Fibroblast of skin of scalp (primary cell): ENCODE measurements at places on chromosomes 7 and 10.

- peak; percentile 88 for DNase-seq
Observed at GRCh38 chr7:134766779-134767519, 12.5 kb upstream of the CALD1 start.

DNA sequence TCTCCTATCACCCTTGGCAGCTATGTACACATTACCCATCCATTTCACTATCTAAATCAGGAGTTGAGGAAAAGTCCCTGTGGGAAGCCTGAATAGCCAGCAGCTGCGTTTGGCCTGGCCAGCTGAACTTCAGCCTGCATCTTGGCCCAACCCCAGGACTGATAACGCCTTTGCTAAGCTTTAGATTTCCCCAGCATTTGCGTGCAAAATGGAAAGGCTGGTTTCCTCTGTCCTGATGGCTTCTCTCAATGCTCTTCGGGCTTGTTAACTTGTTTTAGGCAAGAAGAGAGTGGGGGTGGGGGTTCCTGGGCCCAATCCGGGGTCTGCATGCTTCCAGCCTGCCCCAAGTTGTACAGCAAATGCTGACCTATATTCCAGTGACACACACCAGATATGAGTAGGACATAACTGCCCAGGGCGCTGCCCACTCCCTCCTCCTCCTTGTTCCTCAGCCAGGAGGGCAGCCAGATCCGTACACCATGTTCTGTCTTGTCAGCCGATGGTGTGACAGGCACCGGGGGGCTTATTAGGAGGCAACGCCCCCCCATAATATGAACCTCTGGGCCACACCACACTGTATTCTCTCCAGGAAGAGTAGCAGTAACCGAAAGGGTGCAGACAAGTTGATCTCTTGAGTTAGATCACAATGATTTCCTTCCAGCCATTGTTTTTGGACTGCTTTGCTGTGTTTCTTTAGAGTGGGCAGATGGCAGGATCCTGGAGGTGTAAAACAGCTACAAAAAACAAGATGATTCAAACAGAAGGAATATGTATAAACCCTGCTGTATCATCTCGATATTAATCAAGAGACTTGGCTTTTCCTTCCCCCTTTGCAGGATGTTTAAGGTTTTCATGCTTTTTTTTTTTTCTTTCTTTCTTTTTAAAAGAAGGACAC lies 339.0 kb downstream of the RNLS start:
- no peak for DNase-seq

- DNase-seq: no peak
Observed at GRCh38 chr10:112027731-112028280, 155.8 kb downstream of the GPAM start.

- DNase-seq: no peak
Observed at GRCh38 chr10:26970667-26971066, 109.9 kb upstream of the ABI1 start.

- DNase-seq: no peak
Observed at GRCh38 chr7:80105701-80106408, 28.8 kb upstream of the GNAI1 start.

- no peak for DNase-seq
Observed at GRCh38 chr10:119700321-119700954, 25.4 kb upstream of the INPP5F start.

DNA sequence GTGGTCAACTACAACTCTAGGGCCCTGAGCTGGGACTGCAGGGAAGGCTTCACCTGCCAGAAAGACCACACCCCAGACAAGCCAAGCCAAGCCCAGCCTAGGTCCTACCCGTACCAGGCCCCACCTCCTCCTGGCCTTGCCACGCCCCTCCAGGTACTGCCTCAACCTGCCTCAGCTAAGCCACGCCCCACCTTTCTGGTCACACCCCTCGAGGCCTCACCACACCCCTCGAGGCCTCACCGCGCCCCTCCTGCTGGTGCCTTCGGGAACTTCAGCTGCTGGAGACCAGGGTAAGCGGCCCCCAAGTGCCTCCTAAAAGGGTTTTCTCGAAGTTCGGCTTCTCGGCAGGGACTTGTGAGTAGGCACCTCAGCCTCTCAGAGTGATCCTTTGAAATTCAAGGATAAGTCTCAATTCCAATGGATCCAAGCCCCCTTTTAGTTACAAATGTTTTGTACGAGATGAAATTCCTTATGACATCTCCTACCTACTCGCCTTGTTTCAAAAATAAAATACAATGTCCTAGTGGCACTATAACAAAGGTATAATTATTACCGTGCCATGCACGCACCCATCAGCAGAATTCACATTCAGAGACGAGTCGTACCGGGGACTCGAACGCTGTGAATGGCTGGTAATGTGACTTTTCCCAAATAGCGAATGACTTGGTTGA lies 171.2 kb downstream of the ARHGAP21 start:
- peak; percentile 8 for DNase-seq

- DNase-seq: no peak
Observed at GRCh38 chr7:8965177-8965576, 531.8 kb downstream of the NXPH1 start.

- DNase-seq: no peak
Observed at GRCh38 chr7:142645777-142646176, 103.5 kb upstream of the PRSS1 start.

DNA sequence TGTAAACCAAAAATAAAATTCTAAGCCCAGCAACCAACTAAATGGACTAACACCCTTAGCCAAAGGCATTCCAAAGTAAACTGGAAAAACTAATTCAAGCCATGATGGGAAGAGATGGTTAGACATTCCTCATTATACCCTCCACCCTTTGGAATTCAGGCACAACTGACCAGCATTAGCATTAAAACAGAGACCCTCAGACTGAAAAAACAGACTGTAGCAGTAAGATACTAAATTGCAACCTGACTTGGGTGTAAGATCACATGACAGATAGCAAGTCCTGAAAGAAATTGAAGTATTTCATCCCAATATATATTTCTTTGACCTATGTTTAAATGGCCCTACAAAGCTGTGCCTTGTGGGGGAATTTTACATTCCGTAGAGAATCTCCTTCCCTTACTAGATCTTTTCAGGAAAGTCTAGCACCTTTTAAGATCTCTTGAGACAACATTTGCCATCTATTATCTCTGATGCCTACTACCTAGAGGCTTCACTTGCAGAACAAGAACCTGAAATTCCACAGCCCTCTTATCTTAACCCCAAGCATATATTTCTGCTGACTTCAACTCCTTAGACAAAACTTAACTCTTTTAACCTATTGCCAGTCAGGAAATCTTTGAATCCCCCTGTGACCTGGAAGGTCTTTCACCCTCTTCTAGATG lies 750.2 kb upstream of the IGFBP3 start:
- no peak for DNase-seq

- no peak for DNase-seq
Observed at GRCh38 chr7:73345951-73346350, 18.0 kb downstream of the FKBP6 start.
